ENCODE measurements at places on chromosomes 13 and 19.
A peak's percentile ranks its signal among the peaks of the same experiment; 100 is the strongest.

DNA sequence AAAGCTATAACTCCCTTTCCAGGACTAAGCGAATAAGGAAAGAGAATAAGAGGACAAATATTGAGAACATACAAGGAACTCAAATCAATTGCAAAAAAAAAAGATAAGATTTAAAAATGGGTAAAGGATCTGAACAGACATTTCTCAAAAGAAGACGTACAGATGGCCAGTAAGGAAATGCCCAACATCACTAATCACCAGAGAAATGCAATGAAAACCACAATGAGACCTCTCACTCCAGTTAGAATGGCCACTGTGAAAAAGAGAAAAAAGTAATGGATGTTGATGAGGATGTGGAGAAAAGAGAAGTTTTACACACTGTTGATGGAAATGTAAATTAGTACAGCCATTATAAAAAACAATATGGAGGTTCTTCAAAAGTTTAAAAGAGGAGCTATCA, 63.8 kb downstream of the VWA8 start:
- no peak for DNase-seq

GRCh38 chr13:73273276-73273675, 214.5 kb downstream of the KLF5 start:
- DNase-seq = no peak

DNA sequence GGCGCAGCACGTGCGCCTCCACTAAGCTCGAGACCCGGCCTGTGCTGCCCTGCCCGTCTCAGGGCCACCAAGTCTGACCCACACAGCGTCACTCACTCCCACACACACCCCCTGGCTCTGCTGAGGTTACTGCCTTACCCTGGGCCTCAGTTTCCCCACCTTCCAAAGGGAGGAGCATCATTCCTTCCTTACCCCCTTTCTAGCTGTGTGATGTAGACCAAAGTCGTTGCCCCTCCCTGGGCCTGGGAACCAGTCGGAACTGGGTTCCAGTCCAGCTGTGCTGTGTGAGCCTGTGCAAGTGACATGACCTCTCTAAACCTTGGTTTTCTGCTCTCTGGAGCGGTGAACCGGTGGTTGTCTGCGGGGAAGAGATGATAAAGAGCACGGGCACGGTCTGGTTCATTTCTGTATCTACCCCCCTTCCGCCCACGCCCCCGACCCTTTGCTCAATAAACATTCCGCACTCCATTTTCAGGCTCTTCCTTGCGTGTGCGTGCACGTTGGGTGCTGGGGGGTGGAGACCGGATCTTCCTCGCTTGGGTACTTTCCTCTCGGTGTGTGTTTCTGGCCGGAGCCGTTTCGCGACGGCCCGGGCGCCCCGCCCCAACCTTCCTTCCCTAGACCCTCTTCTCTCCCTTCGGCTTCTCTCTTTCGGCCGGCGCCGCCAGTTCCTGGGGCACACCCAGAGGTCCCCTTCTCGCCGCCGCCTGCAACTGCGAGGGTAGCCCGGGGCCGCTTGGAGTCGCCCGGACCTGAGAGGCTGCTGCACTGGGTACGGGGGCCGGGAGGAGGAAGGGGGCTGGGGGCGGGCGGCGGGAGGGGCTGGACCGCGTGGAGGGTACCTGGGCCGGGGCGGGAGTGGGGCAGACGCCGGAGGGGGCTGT, at the start of gene ZNF581:
Gene ZNF581, plus strand, starts transcription at position 647 of the 884 bp plus-strand sequence. CDS start 923 bp downstream, outside the sequence.
- DNase-seq = peak; percentile 80

DNA sequence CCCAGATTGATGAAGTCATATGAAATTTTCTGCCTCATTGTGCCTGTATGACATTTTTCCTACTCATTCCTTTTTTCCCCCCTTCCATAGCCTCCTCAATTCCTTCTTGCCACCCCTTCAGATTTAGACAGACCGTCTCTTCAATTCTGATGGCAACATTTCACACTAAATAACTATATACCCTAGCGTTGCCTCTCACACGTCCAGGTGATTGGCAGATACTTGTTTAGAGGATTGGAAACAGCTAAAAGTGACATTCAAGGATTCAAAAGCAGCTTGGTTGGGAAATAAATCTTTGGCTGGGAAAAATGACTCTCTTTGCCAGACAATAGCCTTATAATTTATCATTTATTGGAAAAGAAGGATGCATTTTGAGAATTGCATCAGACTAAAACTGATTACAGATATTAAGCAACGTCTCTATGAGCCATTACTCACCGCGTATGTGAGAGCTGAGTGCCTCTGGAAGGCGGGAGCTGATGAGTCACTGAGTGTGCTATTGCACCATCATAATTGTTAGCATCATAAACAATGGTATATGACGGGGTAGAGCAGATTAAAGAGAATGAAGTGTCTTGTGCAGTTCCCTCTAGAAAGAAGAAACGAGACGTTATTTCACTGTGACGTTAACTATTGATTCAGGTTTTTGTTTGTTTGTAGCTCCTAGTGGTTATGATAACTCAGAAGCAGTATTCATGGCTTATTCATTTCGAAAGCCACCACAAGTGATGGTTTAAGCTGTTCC, 61.1 kb upstream of the FAM216B start:
- DNase-seq = no peak

DNA sequence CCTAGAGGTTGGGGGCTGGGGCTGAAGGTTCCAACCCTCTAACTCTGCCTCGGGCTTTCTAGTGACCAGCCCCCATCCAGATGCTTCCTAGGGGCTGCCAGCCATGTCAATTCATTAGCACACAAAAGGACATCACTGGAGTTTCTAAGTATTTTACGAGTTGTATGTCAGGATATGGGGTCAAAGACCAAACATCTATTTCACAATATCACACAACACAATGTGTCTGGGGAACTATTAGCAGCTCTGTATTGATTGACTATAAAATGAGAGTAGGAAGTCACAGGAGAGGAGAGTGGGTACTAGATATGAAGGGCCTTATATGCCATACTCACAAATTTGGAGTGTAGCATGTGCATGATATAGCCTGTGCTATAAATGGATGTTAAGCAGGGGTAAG, 42.1 kb downstream of the LPAR6 start:
- DNase-seq = no peak

DNA sequence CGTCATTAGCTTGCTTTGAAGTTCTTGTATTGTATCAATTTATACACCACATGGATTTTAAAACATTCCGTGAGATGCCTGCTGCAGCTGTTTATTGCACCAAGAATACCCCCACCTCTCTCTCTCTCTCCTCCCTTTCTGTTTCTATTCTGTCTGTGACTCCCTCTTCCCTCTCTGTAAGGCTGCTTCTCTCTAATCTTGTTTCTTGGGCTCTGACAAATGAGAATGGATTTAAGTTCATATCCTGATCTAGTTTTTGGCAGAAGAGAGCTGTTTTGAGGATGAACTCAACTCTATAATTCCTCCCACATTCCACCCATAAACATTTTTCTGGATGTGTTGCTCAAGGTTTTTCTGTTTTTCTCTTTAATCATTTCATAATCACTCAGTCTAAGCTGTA, 144.3 kb upstream of the FRY start:
- no peak for DNase-seq

GRCh38 chr13:105778196-105778595, 757.3 kb downstream of the EFNB2 start:
- DNase-seq = no peak

DNA sequence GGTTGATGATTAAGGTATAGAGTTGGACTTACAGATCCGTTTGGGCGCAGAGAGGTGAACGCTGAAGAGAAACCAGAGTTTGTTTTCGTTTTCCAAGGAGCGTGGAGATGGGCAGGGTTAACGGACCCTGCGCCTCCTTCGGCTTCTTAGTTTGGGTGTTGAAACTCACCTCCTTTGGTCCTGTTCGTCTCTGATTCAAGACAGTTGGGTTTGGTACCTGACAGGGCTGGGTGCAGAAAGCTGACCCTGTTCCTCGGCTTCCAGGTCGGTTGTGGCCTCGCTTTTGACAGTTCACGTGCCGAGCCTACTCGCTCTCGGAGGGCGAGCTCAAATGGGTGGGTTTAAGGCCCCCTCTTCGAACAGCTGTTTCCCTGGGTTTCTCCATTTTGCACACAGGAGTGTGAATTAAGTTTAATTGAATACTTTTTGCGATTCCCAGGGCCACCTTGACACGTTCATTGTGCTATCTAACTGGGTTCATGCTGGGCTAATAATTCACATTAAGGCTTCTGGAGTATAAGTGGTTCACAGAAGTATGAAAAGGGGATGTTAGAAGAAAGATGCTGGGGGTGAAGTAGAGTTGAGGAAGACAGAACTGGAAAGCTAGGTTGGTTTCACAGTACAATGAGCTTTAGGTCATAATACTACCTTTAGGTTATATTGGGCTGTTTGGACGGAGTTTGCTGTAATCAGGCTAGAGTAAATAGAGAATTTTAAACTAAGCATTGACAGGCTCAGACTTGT, 638 bp downstream of the USPL1 start:
- DNase-seq = no peak

Measured in CD8-positive, alpha-beta memory T cell (primary cell).